H7 (cell line): ENCODE measurements at places on chromosomes 7 and 10. TPM values are rescaled to one million over a fixed set of nuclear protein-coding genes. Genes with fewer than 3 reads are reported as not detected.

Gene ELFN1
- 16.0 and 19.9 TPM in 2 replicates for total RNA-seq

Gene CTAGE15
- 0.28 and 1.7 TPM in 2 replicates for total RNA-seq

Gene MAGI2
- 6.2 and 8.6 TPM in 2 replicates for total RNA-seq

Gene LRRC17
- 1.0 TPM in 2 replicates for total RNA-seq

Gene NRG3
- total RNA-seq, result 0.62 and 0.78 TPM in 2 replicates

- peak; percentile 75 for DNase-seq
Measured at GRCh38 chr7:129522088-129522970, 20.0 kb downstream of the SMKR1 start.

DNA sequence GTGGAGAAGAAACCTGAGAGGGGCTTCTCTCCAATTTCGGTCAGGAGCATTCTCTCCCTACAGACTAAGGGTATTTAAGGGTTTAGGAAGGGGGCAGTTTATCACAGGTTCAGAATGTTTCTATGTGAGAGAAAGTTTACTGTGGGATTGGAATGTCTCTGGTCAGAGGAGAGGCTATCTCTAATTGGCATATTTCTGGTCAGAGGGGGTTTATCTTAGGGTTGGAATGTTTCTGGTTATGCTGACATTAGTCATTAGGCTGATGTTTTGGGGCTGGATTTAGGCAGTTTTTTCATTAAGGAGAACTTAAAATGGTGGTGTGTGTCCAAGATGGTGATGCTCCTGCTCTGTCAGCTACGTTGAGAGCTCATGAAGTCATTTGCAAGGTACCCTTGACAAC lies 758.0 kb downstream of the TYW1 start:
- DNase-seq, result no peak

- DNase-seq, result no peak
Measured at GRCh38 chr7:155878250-155878649, 66.0 kb upstream of the SHH start.

DNA sequence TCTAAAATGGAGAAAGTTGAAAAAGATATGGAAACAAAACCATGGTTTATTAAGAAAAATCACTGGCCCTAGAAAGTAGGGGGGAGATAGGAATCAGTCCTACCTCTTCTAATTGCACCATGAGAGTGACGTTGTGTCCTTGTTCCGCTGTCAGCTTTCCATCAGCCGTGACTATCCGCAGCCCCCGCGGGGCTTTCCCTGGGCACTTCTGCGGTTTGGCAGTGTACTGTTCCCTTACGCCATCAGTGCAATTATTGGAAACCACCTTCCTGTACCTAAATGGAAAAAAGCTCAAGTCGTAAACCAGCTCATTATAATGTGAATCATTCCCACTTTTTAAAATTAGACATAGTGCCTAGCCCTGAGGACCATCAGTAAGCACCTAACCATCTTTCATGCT lies 512.2 kb downstream of the SORCS1 start:
- no peak for DNase-seq

DNA sequence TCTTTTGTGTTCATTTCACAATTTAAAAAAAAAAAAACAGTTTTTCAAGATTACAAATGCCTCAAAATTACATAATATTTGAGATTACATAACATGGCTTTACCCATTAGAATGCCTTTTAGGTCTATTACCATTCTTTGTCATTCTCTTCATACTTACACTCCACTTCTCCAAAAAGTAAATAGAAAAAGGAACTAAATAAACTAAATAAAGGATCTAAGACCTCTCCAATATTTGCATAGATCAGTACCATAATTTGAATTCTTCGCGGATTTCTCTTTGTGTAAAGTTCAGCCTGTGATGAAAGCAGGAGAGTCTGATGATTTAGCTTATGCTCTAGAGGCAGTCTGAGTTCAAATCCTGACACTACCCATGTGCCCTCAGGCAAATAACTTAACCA lies 56.4 kb upstream of the C1GALT1 start:
- no peak for DNase-seq

GRCh38 chr10:70582793-70583668 lies 19.5 kb downstream of the PRF1 start:
- no peak for DNase-seq
